Heart left ventricle (tissue), 16 donors: ENCODE measurements at places on chromosomes 3 and 15.

DNA sequence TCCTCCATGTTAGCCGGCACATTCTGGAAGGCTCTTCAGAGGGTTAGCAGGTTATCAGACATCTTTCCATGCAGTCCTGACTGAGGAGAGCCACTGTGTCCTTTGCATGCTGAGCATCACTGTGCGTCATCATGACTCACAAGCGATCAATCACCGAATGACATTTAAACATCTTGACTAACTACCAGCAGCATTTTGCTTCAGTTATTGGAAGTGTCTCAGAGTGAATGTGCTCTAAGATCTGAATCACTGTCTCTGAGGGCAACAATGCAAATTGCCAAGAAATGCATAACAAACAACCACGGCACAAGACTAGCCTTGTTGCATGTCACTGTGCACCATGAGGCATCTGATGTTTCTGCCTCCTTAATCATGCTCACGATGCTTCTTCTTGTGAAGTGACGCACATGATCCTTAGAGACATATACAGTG is 18.3 kb upstream of the ATP8B4 start:
- no peaks in the 10 kb centered on the region for H3K4me1 ChIP-seq
- no peak overlapping the region for H3K27ac ChIP-seq
- DNase-seq: no peak

GRCh38 chr3:117367861-117368260 is 658.3 kb downstream of the TUSC7 start:
- no peak overlapping the region for H3K4me3 ChIP-seq
- DNase-seq: no peak
- H3K36me3 ChIP-seq: no peaks in the 10 kb centered on the region
- H3K27ac ChIP-seq: no peak overlapping the region

DNA sequence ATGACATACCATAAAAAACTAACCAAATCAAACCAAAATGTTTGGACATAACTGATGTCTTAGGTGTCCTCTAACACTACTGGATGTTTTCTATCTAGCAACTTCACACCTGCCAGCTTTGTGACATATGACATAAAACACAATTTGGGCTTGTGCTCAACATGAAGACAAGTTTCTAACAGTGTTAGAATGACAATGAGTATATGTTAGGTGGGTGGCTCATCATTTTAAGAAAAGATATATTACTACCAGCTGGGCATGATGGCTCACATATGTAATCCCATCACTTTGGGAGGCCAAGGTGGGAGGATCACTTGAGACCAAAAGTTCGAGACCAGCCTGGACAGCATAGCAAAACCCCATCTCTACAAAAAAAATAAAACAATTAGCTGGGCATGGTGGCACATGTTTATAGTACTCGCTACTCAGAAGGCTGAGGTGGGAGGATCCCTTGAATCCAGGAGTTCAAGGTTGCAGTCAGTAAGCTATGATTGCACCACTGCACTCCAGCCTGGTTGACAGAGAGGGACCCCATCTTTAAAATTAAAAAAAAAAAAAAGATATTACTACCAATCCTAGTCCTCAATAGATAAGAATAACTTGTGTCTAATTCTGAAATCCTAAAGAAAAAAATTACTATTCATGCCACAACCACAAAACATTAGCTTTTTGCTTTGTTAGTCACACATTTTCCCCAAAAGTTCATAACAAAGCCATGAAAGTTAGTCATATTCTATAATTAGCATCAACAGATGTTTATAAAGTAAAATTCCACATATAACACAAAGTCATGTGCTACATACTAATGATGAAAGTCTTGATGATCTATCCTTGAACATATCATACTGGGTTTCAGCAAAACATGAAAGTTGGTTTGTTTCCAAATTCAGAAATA is 59.9 kb downstream of the LRRFIP2 start:
- H3K4me3 ChIP-seq: no peak overlapping the region
- H3K36me3 ChIP-seq: no peaks in the 10 kb centered on the region
- no peak for DNase-seq
- H3K27me3 ChIP-seq: no peaks in the 10 kb centered on the region

DNA sequence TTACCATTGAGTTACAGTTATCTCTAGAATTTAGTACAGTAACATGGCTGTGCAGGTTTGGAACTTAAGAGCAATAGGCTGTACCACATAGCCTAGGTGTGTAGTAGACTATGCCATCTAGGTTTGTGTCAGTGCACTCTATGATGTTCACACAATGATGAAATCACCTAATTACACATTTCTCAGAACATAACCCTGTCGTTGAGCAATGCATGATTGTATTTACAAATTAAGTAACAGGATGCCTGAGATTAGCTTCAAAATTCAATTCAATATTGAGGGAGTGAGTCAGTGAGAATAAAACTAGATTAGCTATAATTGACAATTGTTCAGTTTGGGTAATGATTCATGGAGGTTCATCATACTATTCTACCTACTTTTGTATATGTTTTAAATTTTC is 633.8 kb downstream of the IGSF11 start:
- H3K36me3 ChIP-seq: no peaks in the 10 kb centered on the region
- H3K27me3 ChIP-seq: no peaks in the 10 kb centered on the region
- no peak overlapping the region for H3K27ac ChIP-seq
- DNase-seq: no peak
- H3K4me3 ChIP-seq: no peak overlapping the region

- H3K27ac ChIP-seq: no peak overlapping the region
- H3K4me3 ChIP-seq: no peak overlapping the region
- DNase-seq: no peak
Observed at GRCh38 chr3:126995926-126996512, 13.1 kb downstream of the PLXNA1 start.

GRCh38 chr3:73604451-73604850 is 20.3 kb downstream of the PDZRN3 start:
- H3K36me3 ChIP-seq: no peaks in the 10 kb centered on the region
- H3K27ac ChIP-seq: no peak overlapping the region
- H3K4me1 ChIP-seq: peaks cover 27% of the 10 kb centered on the region
- no peaks in the 10 kb centered on the region for H3K27me3 ChIP-seq
- H3K4me3 ChIP-seq: no peak overlapping the region

DNA sequence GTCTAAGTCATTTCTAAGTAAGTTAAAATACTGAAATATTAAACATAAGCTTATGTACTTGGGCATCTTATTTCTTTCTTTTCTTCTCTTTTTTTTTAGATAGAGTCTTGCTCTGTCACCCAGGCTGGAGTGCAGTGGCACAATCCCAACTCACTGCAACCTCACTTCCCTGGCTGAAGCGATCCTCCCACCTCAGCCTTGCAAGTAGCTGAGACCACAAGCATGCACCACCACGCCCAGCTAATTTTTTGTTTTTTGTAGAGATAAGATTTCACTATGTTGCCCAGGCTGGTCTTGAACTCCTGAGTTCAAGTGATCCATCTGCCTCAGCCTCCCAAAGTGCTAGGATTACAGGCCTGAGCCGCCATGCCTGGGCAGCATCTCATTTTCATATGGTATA is 16.0 kb upstream of the ZNF710 start:
- H3K27me3 ChIP-seq: no peaks in the 10 kb centered on the region
- no peaks in the 10 kb centered on the region for H3K36me3 ChIP-seq
- DNase-seq: no peak
- H3K4me3 ChIP-seq: no peak overlapping the region
- no peak overlapping the region for H3K27ac ChIP-seq
- no peaks in the 10 kb centered on the region for H3K4me1 ChIP-seq

GRCh38 chr15:74396445-74397238 is 29.2 kb upstream of the CYP11A1 start:
- H3K27ac ChIP-seq: no peak overlapping the region
- H3K4me3 ChIP-seq: no peak overlapping the region
- H3K4me1 ChIP-seq: no peaks in the 10 kb centered on the region
- H3K27me3 ChIP-seq: no peaks in the 10 kb centered on the region

DNA sequence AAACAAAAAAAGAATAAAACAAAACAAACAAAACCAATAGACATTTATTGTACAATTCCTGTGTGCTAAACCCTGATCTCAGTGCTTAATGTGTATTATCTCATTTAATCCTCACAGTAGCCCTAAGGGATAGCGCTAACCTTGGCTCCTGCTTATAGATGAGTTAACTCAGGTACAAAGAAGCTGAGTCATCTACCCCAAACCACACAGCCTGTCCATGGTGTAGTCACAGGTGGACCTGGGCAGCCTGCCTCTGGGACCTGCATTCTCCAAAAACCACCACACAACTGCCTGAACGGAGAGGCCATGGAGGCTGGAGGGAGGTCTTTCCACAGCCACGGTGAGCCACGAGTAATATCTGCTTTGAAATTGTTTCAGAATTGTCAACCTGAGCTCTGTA is 5.5 kb upstream of the CLN6 start:
- no peaks in the 10 kb centered on the region for H3K4me1 ChIP-seq
- H3K27me3 ChIP-seq: no peaks in the 10 kb centered on the region
- no peak for DNase-seq
- no peak overlapping the region for H3K4me3 ChIP-seq
- no peak overlapping the region for H3K27ac ChIP-seq
- H3K36me3 ChIP-seq: no peaks in the 10 kb centered on the region

DNA sequence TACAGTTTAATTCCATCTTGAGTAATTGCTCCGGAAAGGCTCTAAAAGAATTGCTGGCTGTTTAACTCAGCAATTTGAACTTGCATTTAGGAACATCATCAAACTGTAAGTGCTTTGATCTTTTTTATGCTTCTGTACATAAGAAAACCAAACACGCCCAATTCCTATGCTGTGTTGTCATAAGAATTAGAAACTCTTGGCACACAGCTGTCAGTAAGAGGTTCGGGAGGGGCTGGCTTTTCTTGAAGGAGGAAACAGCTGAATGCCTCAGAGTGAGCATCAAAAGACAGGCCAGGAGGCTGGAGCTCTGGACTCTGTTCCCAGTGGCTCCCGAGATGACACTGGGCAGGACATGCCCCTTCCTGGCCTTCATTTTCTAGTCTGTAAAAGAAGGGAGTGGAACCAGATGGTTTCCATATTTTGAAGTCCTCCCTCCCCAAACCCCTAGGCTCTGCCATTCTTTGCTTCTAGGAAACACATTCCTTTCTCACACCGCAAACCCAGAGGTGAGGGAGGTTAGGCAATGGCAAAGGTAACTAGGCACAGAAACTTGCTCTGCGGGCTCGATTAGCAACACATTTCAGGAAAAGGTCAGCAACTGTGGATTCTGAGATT is 73.7 kb upstream of the DLG1 start:
- DNase-seq: no peak
- H3K36me3 ChIP-seq: no peaks in the 10 kb centered on the region
- H3K27ac ChIP-seq: no peak overlapping the region
- H3K4me3 ChIP-seq: no peak overlapping the region

GRCh38 chr15:87743562-87743961 is 513.0 kb downstream of the NTRK3 start:
- DNase-seq: no peak
- H3K4me1 ChIP-seq: no peaks in the 10 kb centered on the region
- no peaks in the 10 kb centered on the region for H3K27me3 ChIP-seq
- no peak overlapping the region for H3K27ac ChIP-seq

- H3K27me3 ChIP-seq: no peaks in the 10 kb centered on the region
- H3K36me3 ChIP-seq: no peaks in the 10 kb centered on the region
- H3K4me3 ChIP-seq: no peak overlapping the region
Observed at GRCh38 chr3:98325055-98325454, 28.6 kb upstream of the OR5K4 start.
